GM04503 (cell line): ENCODE measurements at places on chromosomes 6 and 20.
A peak's percentile ranks its signal among the peaks of the same experiment; 100 is the strongest.

- no peak for DNase-seq
Observed at GRCh38 chr6:36978421-36979346, 7.3 kb downstream of the MTCH1 start.

- no peak for DNase-seq
Observed at GRCh38 chr6:38215651-38216311, 396.3 kb downstream of the ZFAND3 start.

- DNase-seq = peak; percentile 96
Observed at GRCh38 chr6:30781743-30782424, 37.5 kb upstream of the IER3 start.

DNA sequence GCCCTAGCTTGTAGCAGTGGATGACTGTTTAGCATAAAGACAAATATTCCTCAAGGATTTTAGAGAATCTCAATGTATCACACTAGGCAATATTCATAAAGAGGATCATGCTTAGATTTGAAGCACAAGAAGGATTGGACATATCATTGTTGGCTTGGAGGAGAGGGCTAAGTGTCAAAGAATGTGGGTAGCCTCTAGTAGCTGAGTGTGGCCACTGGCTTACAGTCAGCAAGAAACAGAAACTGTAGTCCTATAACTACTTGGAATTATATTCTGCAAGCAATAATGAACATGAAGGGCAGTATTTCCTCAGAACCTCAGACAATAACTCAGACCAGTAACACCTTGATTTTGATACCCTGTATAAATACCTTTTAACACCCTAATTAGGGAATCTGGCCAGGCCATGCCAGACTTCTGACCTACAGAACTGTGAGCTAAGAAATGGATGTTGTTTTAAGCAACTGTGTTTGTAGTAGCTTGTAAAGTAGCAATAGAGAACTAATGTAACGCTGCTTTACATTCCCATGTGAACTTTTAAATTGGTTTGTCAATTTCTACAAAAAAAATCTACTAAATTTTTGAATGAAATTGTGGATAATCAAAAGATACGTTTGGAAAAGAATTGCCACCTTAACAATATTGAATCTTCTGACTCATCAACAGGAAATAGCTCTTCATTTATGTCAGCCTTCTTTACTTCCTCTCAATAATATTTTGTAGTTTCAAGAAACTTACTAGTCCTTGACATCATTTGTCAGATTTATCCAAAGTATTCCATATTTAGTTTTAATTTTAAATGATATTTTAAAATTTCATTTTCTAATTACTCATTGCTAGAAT is 65.2 kb upstream of the RSPO3 start:
- no peak for DNase-seq
